Chondrocyte (in vitro differentiated cells): ENCODE measurements at places on chromosomes 16 and 17. TPM values are rescaled to one million over a fixed set of nuclear protein-coding genes. Genes with fewer than 3 reads are reported as not detected.
A peak's percentile ranks its signal among the peaks of the same experiment; 100 is the strongest.

DNA sequence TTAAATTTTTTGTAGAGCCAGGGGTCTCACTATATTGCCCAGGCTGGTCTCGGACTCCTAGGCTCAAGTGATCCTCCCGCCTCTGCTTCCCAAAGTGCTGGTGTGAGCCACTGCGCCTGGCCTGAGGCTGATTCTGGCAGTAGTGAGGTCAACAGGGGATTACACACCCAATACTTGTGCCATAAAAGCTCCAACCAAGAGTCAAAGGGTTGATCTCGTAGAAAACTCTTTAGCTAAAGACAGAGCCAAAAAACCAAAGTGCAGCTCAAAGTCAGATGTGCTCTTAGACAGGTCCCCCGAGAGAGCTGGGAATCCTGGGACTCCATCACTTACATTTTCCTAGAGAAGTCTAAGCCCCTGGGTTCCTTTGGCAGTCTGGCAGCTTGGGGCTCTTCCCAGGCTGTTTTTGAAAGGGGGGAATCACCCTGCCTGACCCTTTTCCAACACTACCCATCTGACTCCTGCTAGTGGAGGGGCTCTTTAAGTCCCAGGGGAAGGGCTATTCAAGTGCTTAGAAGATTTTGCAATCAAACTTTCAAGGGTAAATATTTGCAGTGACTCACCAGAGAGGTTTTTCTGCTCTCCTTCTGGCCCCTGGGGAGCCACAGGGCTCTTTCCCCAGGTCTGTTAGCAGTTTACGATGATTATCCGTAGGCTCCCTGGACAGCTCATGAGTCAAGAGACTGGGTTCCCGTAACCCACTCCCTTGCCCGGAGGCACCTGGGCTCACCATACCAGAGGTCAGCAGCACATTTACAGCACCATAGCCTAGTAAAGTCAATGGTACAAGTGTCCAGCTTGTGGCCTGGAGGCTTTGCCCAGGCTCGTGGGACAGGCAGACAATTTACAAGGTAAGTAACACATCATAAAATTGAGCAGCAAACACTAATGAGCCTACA, 408.7 kb downstream of the SLC39A11 start:
- H3K27me3 ChIP-seq, result no peaks in the 10 kb centered on the region
- no peak for DNase-seq
- peak overlapping the region; percentile 83 for H3K27ac ChIP-seq

GRCh38 chr16:3020604-3021448, 658 bp downstream of the TNFRSF12A start:
- H3K27me3 ChIP-seq, result no peaks in the 10 kb centered on the region
- H3K4me1 ChIP-seq, result peaks cover 29% of the 10 kb centered on the region
- peaks cover 9% of the 10 kb centered on the region for H3K36me3 ChIP-seq
- peak; percentile 94 for DNase-seq

DNA sequence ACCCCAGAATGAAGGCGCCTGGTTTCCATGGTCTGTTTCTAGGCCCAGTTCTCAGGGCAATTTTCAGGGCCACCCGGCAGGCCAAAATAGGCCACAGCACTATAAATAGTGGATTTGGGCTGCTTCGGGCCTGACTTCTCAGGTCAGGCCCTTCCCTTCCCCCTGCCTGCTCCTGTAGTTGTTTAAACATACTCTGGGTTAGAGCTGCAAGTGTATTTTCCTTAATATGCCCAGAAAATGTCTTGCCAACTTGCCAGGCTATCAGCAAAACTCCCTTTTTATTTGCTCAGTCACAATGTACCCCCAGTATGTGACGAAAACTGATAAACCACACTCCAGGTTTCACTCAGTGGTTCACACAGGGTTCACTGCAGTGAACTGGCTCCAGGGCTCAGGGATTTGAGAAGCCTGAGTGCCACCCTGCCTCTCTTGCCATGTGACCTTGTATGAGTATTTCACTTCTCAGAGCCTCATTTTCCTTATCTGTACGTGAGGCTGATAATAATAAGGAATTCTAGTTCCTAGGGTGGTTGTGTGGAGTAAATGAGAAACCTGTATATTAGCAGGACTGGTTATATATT, 76.5 kb downstream of the GPRC5B start:
- no peak for DNase-seq
- H3K27ac ChIP-seq, result no peak overlapping the region
- peaks cover 4% of the 10 kb centered on the region for H3K4me1 ChIP-seq
- no peaks in the 10 kb centered on the region for H3K27me3 ChIP-seq
- H3K4me3 ChIP-seq, result no peak overlapping the region

DNA sequence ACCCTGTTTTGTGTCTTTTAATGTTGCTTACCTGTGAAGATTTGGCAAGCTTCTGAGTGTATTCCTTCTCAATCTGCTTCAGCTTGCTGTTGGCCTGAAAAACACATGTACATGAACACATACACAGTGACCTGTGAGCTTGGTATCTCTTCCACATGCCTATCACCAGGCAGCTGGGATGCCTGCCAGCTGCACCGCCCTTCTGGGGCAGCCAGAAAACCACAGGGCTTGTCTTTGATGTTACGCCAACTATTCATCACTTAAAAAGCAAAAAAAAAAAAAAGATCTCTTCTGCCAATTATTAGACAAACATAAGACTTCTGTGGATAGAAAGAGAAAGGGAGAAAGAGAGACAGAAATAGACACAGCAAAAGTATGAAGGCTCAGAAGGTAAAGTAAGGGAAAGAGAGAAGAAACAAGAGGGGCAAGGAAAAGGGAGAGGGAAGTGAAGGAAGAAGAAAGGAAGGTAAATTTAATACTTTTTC, 189.2 kb upstream of the AXIN2 start:
- DNase-seq, result no peak
- H3K27ac ChIP-seq, result peak overlapping the region; percentile 43
- H3K27me3 ChIP-seq, result no peaks in the 10 kb centered on the region
- no peak overlapping the region for H3K4me3 ChIP-seq
- no peaks in the 10 kb centered on the region for H3K36me3 ChIP-seq

- no peaks in the 10 kb centered on the region for H3K27me3 ChIP-seq
- no peak overlapping the region for H3K27ac ChIP-seq
- H3K36me3 ChIP-seq, result peaks cover 28% of the 10 kb centered on the region
- peaks cover 41% of the 10 kb centered on the region for H3K4me1 ChIP-seq
- no peak for DNase-seq
- no peak overlapping the region for H3K4me3 ChIP-seq
Measured at GRCh38 chr17:4971826-4972225, 4.2 kb upstream of the SPAG7 start.

DNA sequence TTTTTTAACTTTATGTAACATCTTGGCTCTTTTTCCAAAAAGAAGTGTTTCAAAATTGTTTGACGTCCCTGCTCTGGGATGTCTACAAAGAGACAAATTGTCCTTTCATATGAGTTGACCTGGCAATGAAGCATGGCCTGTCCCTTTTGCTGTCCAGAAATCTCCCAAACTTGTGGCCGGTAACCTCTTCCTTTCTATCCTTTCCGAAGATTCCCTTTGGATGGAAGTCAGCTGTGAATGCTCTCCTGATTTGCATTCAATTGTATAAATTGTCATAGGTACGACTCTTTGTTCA, 40.9 kb upstream of the FAM20A start:
- no peak overlapping the region for H3K4me3 ChIP-seq
- peaks cover 5% of the 10 kb centered on the region for H3K4me1 ChIP-seq
- no peaks in the 10 kb centered on the region for H3K36me3 ChIP-seq
- no peak overlapping the region for H3K27ac ChIP-seq
- DNase-seq, result no peak
- H3K27me3 ChIP-seq, result no peaks in the 10 kb centered on the region

DNA sequence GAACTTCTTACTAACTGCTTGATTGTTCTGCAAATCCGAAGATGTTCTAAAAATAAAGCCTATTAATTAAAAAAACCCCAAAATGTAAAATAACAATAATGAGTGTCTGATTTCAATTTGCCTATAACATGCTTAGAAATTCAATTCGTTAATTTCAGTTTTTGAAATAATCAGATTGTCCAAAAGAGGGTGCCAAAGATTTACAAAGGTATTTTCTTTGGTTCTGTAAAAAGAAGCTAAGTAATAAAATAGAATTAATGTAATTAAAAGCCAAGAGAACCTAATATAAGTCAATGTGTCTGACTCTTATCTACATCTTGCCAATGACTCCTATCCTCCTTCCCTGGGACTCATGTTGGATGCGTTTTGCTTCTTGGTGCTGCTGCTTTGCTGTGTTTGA, 75.0 kb upstream of the CPHXL start:
- no peaks in the 10 kb centered on the region for H3K4me1 ChIP-seq
- H3K27me3 ChIP-seq, result peaks cover 29% of the 10 kb centered on the region

CNTNAP1 gene
- total RNA-seq, result 22.8 to 43.6 TPM (median 42.1 TPM) in 3 replicates

DNA sequence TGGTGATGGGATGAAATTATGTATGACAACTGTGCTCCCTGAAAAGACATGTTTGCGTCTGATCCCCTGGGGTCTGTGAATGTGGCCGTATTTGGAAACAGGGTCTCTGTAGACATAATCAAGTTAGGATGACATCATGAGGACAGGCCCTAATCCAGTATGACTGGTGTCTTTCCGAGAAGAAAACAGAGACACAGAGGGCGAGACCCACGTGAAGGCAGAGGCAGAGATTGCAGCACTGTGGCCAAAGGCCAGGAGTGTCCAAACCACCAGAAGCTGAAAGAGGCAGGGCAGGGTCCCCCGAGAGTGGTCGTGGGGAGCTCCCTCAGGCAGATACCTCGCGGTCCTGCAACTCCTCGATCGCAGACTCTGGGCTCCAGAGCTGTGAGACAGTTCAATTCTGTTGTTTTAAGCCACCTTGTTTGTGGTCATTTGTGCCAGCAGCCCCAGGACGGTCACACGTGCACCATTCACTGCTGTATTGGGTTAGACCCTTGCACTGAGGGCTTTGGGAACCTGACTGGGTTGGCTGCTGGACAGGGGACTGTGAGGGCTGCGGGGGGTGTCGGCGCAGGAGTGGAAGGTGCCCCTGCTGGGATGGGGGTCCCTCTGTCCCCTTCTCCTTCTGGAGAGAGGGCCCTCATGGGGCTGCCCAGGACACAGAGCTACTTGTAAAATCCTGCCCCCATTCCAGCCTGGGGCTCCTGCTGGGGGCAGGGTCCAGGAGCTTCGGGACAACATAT, 27.7 kb downstream of the METRNL start:
- H3K4me3 ChIP-seq, result no peak overlapping the region
- H3K4me1 ChIP-seq, result peaks cover 72% of the 10 kb centered on the region
- DNase-seq, result no peak
- H3K36me3 ChIP-seq, result no peaks in the 10 kb centered on the region

HIGD1B gene
- total RNA-seq, result 0.82 to 0.97 TPM in 2 of 3 replicates, not detected in the other

GRCh38 chr17:69900829-69901228, 174.2 kb upstream of the KCNJ16 start:
- no peaks in the 10 kb centered on the region for H3K36me3 ChIP-seq
- no peak for DNase-seq
- H3K4me3 ChIP-seq, result no peak overlapping the region

DNA sequence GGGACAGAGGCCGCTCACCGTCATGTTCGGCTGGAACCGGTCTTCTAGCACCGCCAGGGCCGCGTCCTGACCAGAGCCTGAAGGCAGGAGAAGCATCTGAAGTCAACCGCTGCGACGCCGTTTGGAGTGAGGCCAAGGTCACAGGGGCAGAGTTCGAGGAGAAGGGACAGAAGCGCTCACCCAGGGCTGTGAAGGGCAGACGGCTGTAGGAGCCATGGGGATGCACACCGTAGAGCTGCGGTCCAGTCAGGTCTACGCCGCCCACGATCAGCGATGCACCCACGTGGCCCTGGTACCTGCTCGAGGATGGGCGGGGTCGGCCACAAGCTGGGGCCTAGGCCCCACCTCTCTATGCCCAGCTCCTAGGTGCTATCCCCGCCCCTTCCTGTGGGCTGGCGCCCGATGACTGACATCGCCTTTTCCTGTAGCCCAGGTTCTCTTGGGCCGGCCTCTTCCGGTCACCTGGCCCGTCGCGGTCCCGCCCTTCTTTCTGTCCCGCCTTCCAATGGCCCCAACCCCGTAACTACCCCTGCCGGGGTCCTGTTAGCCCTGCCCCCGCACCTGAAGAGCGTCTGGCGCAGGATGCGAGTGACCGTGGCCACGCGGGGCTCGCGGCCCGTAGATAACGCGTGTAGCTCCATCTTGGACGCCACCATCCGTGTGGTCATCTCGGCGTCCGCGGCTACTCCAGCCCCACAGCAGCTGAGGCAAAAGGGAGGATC, 1.1 kb downstream of the PSMB10 start:
- peak overlapping the region; percentile 97 for H3K27ac ChIP-seq
- H3K4me1 ChIP-seq, result peaks cover 27% of the 10 kb centered on the region
- peak; percentile 85 for DNase-seq
- H3K4me3 ChIP-seq, result peak overlapping the region; percentile 98
- peaks cover 5% of the 10 kb centered on the region for H3K36me3 ChIP-seq

- peaks cover 12% of the 10 kb centered on the region for H3K4me1 ChIP-seq
- H3K27me3 ChIP-seq, result no peaks in the 10 kb centered on the region
- H3K4me3 ChIP-seq, result no peak overlapping the region
- H3K27ac ChIP-seq, result no peak overlapping the region
- H3K36me3 ChIP-seq, result peaks cover 8% of the 10 kb centered on the region
- no peak for DNase-seq
Measured at GRCh38 chr16:69894676-69895075, 56.5 kb upstream of the CLEC18A start.

SPIRE2 gene
- total RNA-seq, result 1.4 to 3.2 TPM (median 1.4 TPM) in 3 replicates

NPIPB6 gene
- 1.9 to 4.6 TPM (median 3.4 TPM) in 3 replicates for total RNA-seq

DNA sequence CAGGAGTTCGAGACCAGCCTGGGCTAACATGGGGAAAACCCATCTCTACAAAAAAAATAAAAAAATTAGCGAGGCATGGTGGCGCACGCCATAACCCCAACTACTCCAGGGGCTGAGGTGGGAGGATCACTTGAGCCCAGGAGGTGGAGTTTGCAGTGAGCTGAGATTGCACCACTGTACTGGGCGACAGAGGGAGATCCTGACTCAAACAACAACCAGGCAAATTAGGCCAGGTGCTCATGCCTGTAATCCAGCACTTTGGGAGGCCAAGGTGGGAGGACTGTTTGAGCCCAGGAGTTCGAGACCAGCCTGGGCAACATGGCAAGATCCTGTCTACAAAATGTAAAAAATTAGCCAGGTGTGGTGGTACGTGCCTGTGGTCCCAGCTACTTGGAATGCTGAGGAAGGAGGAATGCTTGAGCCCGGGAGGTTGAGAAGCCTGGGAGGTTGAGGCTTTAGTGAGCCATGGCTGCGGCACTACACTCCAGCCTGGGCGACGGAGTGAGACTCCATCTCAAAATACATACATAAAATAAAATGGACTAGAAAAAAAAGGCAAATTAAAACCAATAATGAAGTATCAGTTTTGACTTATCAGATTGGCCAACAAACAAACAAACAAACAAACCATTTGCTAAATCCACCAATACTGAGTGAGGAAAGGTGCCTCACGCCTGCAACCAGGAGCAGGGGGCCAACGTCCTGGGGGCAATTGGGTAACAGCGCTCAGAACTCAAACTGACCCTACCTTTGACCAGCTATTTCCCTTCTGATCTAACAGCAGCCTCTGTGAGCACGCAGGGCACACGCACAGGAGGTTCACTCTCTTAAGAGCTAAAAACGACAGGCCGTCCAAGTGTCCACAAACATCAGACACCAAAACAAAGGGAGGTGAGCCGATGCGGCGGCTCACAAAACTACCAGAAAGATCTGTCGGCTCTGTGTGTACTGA, 19.4 kb upstream of the FASN start:
- H3K4me3 ChIP-seq, result no peak overlapping the region
- H3K36me3 ChIP-seq, result peaks cover 3% of the 10 kb centered on the region
- DNase-seq, result no peak
- H3K27ac ChIP-seq, result no peak overlapping the region
- no peaks in the 10 kb centered on the region for H3K27me3 ChIP-seq
- peaks cover 10% of the 10 kb centered on the region for H3K4me1 ChIP-seq
